ENCODE measurements at places on chromosomes 4 and X.

DNA sequence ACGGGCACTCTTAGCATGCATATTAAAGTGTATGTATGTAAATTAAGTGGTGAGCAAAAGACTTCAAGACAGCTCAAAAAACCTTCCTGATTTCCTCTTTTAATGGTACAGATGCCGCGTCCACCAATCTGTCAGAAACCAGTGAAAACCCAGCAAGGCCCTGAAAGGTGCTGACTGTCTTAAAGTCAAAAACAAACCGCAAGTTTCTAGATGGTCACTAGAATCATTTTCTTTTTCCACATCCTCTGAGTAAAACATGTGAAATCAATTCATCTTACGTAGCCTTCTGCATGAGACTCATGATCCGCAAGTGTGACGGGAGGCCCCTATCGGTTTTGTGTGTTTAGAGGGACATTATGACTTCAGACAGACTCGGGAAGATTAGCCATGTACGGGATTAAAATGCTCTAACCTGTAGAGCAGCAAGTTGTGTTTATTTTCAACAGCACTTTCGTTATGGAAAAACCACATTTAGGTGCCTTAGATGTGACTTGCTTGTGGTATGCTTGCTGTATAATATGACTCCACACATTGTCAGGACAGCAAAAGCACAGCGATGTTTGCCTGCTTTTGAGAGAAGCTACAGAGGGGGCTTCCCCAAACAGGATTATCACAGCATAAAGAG, 88.2 kb upstream of the STS start:
- DNase-seq, result no peak

- DNase-seq, result peak; percentile 6
Measured at GRCh38 chr4:91958596-91958995, 345.2 kb upstream of the GRID2 start.

GRCh38 chrX:102637561-102637960, 13.7 kb upstream of the GPRASP1 start:
- DNase-seq, result no peak

GRCh38 chr4:123596805-123597204, 200.2 kb downstream of the SPRY1 start:
- no peak for DNase-seq

DNA sequence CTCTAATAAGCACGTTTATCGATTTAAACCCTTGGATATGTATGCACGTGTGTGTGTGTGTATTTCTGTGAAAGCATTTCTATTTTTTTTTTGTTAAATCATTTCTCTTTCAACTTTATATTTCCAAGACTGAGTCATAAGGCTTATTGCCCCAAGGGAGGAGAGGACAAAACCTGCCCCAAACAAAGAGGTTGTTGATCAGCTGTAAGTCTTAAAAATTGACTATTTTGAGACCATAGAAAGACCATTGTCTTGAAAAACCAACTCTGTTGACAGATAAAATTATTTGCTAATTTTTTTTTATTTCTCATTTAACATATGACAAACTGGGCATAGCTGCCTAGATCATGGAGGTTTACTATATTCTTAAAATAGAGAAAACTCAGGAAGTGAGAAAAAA, 222.4 kb downstream of the FMR1NB start:
- no peak for DNase-seq

- peak; percentile 12 for DNase-seq
Measured at GRCh38 chr4:174592985-174593335, 70.7 kb upstream of the HPGD start.
